Naive thymus-derived CD4-positive, alpha-beta T cell (primary cell): ENCODE measurements at places on chromosomes 12 and 14. TPM values are rescaled to one million over a fixed set of nuclear protein-coding genes. Genes with fewer than 3 reads are reported as not detected.

- no peak for DNase-seq
These were observed 596 bp upstream of the ZBTB39 start for GRCh38 chr12:57006809-57007475.

GRCh38 chr12:76637807-76638206, 78.2 kb upstream of the OSBPL8 start:
- DNase-seq, result no peak

- DNase-seq, result no peak
These were observed 36.7 kb upstream of the PZP start for GRCh38 chr12:9244894-9245293.

GRCh38 chr12:129561304-129561703, 342.5 kb downstream of the TMEM132D start:
- no peak for DNase-seq

GRCh38 chr12:116880213-116880816, 926 bp downstream of the HRK start:
- DNase-seq, result no peak

- DNase-seq, result no peak
These were observed 13.7 kb downstream of the TNFRSF1A start for GRCh38 chr12:6328045-6328779.

GRCh38 chr12:9717070-9717925, 15.6 kb downstream of the CLECL1 start:
- no peak for DNase-seq

DNA sequence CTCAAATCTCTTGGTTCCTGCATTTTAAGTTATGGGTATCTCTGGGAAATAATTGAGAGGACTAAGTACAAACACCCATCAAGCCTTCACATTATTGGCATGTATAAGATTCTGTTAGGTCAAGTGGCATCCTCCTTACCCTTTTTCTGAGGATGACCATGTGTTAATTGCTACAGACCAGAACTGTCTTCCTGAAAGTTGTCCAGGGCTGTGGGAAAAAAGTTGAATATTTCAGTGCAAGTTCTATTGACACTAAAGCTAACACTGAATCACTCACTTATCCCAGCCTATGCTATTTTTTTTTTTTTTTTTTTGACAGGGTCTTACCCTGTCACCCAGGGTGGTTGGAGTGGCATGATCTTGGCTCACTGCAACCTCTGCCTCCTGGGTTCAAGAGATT, 130.1 kb upstream of the HIF1A start:
- no peak for DNase-seq

GRCh38 chr12:21615431-21615830, 10.8 kb upstream of the GYS2 start:
- DNase-seq, result peak; percentile 4

GRCh38 chr14:68554231-68554630, 238.6 kb downstream of the ZFP36L1 start:
- no peak for DNase-seq

DNA sequence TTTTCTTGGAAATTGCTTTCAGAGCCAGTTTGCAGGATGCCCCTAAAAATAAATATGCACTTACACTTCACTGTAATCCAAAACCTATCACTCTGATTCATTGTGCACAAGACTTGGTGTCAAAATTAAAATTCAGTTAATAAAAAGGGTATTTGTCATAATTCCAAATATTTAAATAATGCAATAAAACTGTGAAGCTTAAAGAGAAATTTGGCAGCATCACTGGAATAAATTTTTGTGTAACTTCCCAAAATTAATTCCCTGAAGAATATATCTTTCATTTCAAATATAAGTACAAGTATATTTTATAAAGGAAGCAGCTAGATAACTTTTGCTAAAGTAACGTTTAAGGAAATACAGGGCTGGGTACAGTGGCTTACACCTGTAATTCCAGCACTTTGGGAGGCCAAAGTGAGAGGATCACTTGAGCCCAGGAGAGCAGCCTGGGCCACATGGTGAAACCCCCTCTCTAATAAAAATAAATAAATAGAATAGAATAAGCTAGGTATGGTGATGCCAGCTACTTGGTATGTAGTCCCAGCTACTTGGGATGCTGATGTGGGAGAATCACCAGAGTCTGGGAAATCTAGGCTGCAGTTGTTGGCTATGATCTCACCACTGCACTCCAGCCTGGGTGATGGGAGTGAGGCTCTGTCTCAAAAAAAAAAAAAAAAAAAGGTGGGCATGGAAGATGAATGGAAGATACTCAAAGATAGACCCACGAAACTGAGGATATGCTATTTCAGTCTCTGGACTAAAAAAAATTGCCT, 233.8 kb downstream of the FBXL14 start:
- no peak for DNase-seq

ACOT4 gene
- 2.6 TPM for polyA plus RNA-seq

FAM181A gene
- not detected for polyA plus RNA-seq

GLS2 gene
- polyA plus RNA-seq, result 5.9 TPM

AMN gene
- 3.0 TPM for polyA plus RNA-seq

MARK3 gene
- 28.2 TPM for polyA plus RNA-seq
